ENCODE measurements at places on chromosomes 5 and 9.

- DNase-seq, result no peak
These were observed 137.3 kb upstream of the KLF9 start for GRCh38 chr9:70551801-70552200.

DNA sequence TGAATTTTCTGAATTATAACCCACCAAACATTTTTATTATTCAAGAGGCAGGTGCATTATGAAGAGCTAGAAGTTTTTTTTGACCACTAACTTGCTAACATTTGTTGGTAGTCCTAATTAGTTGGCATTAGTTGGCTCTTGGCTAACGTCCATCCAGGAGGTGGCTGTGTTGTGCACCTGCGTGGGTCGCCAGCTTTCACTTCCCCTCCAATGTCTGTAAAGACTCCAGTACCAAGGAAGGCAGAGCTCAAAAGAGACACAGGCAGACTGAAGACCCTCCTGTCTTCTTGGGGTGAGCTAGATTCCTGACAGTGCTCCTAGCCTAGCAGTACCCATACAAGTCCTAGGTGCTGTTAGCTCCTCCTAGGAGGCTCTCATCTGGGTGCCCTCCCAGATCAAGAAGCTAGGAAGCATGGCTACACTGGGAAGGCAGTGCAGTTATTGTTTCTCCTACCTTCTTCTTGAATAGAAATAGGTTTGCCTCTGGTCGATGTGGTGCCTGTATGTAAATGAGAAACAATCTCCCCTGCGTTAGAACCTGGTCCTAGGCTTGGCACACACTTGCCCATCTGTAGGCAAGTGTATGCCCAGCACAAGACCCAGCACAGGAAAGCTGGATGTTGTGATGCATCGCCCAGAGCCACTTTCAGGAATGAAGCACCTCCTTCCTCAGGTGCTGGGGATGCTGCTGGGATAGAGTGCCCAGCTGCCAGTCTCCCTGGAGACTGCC lies 190.9 kb downstream of the ICE1 start:
- DNase-seq, result no peak

DNA sequence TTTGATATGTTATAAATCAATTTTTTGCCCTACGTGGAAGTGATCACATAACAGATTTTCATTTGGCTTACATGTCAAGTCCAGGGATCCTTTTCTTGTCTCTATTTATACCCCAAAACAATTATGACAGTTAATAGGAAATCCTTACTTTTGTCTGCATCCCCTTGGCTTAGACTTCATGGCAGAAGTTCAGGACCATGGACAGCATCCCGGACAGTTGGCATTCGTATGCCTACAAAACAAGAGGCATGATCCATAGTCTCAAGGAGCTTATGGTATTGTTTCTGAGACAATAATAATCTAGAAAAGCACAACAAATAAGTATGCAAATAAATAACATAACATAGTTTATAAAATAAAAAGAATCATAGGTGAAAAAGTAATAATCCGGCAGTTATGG lies 214.3 kb upstream of the GRIA1 start:
- DNase-seq, result no peak

GRCh38 chr9:130940693-130941576 lies 1.9 kb upstream of the FIBCD1 start:
- DNase-seq, result no peak

- no peak for DNase-seq
These were observed 356.2 kb downstream of the TMEM161B start for GRCh38 chr5:87912419-87912818.

GRCh38 chr9:95772320-95773052 lies 103.0 kb upstream of the ERCC6L2 start:
- DNase-seq, result no peak

DNA sequence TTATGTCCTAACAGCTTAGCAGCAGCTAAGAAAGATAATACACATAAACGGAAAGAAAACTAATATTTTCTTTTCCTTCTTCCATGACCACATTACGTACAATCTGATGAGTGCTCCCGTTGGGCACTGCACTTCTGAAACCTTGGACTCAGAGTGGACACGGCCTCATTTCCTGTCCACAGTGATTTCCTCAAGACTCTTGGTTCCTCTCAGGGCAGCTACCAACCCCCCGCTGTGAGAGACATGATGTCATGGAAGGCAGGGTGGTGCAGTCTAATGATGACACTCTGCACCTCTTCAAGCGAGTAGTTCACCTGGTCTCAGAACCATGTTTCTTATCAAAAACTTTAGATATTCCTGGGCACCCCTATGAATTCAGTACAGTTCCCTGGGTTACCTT lies 68.7 kb upstream of the CTSL start:
- no peak for DNase-seq

DNA sequence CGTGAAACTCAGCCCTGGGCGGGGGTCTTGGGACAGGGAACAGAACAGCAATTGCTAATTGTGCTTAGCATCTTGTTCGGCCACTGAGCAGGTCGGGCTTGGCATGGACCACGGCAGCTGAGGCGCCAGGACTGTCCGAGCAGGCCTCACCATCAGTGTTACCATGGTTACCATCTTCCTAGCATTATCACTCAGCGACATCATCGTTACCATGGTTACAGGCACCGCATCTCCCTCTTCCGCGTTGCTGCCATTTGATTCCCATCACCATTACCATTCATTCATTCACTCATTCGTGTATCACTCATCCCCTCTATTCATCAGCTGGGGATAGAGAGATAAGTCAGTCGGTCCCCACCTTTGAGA lies 81.0 kb upstream of the ZBTB43 start:
- no peak for DNase-seq

GRCh38 chr9:68961587-68961986 lies 52.3 kb downstream of the PRKACG start:
- no peak for DNase-seq

DNA sequence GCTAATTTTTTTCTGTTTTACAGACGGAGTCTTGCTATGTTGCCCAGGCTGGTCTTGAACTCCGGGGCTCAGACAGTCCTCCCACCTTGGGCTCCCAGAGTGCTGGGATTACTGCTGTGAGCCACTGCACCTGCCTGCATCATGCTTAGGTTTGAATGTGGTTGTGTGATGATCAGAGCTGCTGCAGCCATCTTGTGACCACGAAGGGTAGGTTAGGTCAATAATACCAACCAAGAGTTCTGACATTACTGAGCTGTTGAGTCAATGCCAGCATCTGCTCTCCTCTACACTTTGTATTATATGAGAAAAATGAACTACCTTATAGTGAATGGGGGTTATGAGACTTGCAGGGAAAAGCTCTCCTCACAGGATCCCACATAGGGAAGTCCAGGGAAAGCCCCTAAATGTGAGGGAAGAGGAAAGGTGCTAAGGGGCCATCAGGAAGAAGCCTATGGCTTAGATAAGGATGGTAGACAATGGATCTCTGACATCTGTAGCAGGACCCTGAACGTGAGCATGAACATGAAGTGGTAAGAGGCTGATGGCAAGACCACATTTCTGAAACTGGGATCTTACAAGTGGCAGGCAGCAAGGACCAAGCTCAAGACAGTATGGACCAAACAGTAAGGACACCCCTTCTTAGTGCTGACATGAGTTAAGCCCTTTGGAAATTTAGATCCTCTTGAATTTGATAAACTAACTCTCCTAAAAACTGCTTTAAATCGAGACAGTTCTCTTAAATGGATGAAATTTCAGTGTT lies 75.7 kb upstream of the ZNF169 start:
- DNase-seq, result no peak

GRCh38 chr5:68534131-68534940 lies 318.8 kb downstream of the PIK3R1 start:
- peak; percentile 51 for DNase-seq

DNA sequence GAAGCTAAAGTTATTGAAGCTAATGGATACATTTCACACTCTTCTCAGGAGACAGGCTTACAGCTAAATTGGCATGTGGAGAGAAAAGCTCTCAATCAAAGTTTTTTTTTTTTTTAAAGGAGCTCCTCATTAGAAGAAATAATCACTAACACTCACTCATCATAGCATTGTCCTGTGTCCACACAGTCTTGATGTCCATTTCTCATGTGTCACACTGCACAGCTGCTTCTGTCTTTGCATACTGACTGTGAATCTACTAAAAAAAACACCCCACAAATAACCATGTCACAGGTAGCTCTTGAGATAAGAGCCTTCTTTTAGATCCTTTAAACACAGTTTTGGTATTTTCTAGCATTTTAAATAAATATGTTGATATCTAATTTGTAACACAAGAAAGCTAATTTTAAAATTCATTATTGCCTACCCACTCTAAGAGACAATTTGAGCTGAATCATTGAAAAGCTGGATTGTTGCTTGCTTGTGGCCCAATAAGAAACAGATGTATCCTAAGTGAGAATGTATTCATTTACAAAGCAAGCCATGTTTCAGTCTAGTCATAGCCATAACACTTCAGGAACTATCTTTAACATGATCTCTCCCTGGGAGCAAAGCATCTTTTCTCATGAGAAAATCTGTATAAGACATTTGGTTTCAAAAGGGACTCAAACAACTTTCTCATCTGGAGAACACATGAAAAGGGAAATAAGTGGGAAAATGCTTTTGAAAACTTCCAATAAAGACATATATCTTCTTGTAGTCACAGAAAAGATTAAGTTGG lies 48.1 kb upstream of the PCSK1 start:
- DNase-seq, result no peak

- no peak for DNase-seq
These were observed 123.0 kb upstream of the CNTLN start for GRCh38 chr9:17011880-17012279.

DNA sequence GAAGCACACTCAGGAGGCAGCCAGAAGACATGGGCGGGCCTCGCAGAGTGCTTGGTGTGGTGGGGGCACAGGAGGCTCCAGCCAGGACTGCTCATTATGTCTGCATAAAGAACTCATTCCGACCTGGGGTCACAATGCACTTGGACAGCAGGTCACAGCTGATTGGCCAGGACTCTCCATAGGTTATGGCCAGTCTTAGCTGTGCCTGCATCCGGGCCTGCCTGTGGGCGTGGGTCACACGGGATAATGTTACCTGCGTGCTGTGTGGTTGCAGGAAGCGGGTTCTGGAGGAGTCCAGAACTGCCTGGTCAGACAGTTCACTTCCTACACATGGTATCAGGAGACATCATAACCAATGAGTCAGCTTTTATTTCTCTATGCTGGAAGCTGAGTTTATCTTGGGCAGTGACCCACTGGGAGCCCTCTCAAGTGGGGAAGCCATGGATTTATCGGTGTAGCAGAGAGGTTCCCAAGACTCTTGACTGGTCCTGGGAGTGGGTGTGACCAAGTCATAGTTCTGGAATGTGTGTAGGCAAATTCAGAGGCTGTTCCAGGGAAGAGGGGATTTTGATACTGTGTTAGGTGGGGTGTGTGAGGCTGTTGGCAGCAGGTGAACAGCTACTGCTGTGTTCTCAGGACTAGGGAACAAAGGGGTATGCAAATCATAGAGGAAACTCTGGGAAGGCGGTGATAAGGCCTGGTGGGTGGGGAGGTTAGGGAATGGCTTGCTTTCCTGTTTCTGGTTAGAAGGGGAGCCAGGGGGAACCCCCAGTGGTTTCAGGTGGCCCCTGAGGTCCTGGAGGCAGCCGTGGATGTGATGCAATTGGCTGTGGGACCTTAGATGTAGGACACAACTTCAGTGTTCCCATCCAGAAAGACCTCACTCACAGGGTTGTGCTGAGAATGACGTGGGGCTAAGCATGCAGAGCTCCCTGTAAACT lies 51.3 kb downstream of the ARHGEF37 start:
- no peak for DNase-seq

- no peak for DNase-seq
These were observed 269.1 kb upstream of the CD180 start for GRCh38 chr5:67465537-67466207.

GRCh38 chr9:132809677-132810271 lies 68.3 kb downstream of the AK8 start:
- DNase-seq, result no peak

DNA sequence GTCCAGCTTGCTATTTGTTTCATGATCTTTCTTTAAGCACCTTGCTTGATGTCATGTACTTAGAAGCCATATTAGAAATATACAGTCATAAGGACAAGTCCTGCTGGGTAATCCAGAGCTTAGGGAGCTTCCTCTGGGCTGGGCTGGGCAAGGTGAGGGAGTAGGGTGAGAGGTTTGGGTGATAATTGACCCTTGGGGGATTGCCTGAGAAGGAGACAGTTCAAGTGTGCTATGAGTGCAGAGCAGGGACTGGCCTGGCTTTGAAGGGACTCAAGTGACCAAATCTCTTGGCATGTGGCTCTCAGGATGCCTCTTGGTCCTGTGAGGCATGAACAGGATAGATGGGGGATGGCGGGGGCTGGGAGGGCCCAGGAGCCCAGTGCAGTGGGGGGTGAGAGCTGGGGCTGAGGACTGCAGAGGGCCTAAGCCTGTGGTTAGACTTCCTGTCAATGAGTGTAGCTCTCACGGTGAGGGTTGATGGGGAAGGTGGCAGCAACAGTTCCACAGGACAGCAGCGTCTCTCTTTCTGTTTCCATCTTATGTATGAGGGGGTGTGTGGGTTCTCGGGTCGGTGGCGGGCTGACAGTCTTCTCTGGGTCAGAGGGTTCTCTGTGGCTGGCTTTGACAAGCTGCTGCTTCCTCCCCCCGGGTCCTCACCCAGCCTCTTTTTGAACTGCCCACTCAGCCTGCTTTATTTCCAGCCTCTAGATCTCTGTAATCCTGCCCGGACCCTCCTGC lies 53.5 kb downstream of the RGS3 start:
- no peak for DNase-seq

DNA sequence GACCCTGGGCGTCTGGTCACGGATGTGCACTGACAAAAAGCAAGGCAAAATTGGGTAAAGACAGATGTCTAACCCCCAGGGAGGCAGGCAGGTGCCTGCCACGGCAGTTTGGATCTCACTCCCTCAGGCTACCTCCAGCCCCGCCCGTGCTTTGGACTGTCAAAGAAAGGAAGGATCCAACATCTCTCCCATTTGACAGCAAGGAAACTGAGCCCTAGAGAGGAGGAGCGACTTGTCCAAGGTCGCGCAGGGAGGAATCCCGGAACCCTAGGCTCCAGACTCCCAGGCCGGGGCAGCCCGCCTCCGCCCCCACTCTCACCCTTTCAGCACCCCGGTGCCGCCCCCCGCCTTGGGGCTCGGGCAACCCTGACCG lies 376 bp downstream of the GOLGA1 start:
- DNase-seq, result no peak

- DNase-seq, result no peak
These were observed 166.5 kb downstream of the MAPKAP1 start for GRCh38 chr9:125540497-125540896.

DNA sequence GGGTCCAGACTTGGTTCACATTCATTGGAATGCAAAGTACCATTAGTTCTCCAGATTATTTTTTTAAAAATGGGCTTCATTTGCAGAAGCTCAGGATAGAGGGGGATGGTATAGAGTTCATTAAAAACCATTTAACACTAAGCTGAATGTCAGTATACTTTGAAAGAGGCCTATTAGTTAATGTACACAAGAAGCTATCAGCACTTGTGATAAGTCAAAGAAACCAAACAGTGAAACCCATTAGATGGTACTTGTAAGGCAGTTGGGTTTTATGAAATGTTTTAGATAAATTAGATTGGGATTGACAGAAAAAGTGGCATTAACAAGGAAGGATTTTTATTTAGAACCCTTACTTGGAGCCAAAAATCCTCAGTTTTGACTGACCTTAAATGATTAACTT lies 229.2 kb upstream of the MPDZ start:
- no peak for DNase-seq

DNA sequence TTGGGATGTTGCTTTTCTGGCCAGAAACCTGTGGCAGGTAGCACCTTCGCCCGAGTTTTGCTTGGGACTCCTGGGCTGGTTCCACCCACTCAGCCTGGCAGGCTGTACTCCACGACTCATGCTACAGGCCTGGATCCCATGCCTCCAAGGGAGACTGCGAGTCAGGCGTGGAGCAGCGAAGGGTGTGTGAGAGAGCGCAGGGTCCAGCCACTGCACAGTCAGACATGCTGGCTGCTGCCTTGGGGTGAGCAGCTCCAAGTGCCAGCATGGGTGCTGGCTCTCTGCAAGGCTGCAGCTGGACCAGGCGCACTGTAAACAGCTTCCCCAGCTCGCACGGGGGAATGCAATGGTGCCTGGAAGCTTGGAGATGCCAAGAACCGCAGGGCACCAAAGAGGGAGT lies 249.6 kb upstream of the EDIL3 start:
- DNase-seq, result no peak
